ENCODE measurements at places on chromosomes 12 and 14. TPM values are rescaled to one million over a fixed set of nuclear protein-coding genes. Genes with fewer than 3 reads are reported as not detected.

DNA sequence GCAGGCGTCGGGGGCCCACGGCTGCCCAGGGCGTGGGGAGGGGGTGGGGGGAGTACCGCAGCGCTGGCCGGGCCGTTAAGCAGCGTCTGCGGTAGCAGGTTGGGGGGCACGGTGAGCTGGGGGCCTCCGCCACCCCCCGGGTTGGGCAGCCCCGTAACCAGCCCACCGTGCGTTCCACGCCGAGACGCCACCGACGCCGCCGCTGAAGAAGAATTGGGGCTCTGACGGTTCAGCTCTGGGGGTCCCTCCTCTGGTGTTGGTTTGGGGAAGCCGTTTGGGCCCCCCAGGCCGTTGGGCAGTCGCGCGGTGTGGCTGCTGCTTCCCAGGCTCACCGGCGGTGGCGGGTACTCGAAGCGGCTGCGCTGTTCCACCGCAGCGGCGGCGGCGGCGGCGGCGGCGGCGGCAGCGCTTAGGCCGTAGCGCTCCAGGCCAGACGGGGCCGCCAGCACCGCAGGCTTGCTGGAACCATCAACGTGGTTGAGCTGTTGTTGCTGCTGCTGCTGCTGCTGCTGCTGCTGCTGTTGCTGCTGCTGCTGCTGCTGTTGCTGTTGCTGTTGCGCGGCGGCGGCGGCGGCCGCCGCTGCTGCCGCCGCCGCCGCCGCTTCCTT lies 1.5 kb downstream of the IRF2BPL start:
- DNase-seq, result no peak

- DNase-seq, result no peak
Observed at GRCh38 chr14:68979722-68980451, 785 bp upstream of the ACTN1 start.

DNA sequence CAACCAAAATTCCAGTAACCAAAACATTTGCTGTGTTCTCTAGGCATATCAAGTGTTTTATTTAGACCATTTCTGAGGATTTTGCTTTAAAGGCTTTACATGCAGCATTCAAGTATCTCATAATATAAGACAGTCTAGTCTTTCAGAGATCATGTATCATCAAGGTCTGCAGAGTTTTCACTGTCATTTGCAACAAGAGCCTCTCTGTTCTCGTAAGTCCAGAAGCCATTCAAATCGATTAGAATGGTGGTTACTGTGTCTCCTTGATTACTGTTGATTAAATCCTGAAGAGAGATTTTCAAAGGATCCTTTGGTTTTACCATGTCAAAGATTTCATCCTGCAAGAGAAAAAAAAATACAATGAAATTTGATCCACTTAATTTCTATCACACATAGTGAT lies 36.3 kb downstream of the PPP2R3C start:
- DNase-seq, result no peak

DNA sequence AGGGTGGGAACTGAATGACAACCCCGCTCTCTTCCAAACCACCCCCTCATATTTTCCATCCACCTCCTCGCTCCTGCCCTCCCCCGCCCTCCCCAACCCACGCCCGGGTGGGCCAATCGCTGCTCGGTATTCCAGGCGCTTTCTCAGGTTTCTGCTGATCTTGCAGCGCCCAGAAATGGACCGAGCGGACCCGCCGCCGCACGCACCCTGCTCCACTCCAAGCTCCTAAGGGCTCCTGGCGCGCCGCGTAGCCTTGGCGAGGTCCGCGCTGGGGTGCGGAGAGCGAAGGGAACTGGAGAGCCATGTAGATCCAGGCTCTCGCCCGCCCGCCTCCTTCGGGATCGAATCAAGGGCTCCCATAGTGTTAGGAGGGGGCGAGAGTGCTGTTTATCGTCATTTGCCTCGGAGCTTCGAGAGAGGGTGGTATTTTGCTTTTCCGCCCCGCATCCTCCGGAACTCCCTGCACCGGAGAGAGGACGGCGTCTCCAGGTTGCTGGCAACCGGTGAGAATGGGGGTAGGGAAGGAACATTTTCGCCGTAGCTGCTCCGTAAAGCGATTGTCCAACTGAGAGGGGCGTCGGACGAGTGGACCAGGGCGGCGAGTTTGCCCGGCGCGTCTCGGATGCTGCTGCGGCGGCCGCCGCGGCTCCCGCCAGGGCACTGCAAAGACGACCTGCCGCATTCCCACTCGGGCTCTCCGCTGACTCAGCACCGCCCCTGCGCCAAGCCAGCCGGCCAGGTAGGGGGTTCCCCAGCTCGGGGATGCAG lies at the start of gene KCNA1:
Gene KCNA1 (plus strand): TSS at position 172 of the 768 bp plus-strand sequence. CDS start 1,474 bp downstream, outside the sequence.
- DNase-seq, result no peak

DNA sequence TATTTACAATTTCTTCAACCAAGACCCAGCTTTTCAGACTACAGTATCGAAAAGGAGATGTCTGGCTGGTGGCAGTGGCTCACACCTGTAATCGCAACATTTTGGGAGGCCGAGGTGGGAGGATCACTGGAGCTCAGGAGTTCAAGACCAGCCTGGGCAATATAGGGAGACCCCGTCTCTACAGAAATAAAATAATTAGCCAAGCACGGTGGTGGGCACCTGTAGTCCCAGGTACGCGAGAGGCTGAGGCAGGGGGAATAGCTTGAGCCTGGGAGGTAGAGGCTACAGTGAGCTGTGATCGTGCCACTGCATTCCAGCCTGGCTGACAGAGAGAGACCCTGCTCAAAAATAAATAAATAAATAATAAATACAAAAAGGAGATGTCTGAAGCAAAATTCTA lies 530.5 kb downstream of the BCL11B start:
- no peak for DNase-seq

DNA sequence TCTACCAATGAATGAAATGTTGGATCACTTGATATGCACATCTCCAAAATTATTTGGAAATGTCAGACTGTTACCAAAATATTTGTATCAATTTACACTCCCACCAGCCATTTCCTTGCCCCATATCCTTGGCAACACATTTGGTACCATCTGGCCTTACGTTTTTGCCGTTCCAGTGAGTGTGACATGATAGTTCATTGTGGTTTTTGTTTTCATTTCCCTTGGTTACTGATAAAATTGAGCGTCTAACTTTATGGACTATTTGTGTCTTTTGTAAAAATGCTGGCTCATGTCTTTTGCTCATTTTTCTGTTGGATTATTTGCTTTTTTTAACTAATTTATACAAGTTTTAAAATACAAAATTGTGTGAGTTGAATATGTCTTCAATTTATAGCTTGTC lies 11.0 kb downstream of the KLHDC1 start:
- DNase-seq, result no peak

- DNase-seq, result no peak
Observed at GRCh38 chr14:54625112-54625511, 58.2 kb downstream of the SAMD4A start.

- peak; percentile 77 for DNase-seq
Observed at GRCh38 chr12:56521590-56522371, at the start of gene RBMS2. Gene RBMS2 (plus strand): TSS chr12:56521820. CDS start chr12:56522024, 204 bp downstream.

DNA sequence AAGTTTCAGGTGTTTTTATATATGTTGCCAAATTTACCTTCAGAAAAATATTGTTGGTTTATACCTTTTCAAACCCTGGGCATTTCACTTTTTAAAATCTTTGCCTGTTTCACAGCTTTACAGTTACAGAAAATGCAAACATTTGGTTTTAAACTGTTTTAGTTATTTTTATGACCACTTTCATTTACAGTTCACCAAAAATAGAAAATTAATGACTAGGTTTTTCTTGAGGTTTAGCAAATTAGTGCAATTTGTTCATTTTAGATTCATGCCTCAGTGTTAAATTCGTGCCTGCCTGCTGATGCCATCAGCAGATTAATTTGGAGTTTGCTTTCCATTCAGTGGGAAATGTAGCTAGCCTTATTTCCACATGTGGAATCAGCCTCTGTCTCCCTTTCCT lies 45.5 kb downstream of the RIC8B start:
- no peak for DNase-seq

DNA sequence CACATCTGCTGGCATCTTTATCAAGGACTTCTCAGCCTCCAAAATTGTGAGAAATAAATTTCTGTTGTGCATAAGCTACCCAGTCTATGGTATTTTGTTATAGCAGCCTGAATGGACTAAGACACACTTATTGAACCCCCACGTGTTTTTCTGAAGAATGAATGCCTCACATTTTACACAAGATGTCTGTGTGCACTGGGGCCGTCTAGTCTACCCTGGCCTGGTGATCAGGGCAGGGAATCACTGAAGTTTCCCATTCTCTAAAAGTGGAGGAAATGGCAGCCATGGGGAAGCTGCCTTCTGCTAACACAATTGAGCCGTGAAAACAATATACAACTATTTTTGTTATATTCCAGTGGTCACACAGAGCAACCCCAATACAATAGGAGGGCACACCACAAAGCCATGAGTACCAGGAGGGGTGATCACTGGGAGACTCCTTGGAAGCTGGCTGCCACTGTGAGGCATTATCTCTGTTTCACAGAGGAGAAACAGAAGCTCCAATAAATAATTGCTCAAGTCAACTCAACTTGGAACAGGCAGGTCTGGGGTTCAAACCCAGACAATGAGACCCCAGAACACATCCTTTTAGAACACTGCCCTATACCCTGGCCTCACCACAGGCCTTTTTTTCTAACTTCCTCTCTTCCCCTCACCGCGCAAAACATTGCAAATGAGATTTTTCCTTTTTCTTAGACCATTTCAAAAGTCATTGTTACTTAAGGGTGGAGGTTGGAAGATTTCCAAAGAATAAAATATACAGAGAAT lies 18.3 kb upstream of the LTA4H start:
- no peak for DNase-seq

DNA sequence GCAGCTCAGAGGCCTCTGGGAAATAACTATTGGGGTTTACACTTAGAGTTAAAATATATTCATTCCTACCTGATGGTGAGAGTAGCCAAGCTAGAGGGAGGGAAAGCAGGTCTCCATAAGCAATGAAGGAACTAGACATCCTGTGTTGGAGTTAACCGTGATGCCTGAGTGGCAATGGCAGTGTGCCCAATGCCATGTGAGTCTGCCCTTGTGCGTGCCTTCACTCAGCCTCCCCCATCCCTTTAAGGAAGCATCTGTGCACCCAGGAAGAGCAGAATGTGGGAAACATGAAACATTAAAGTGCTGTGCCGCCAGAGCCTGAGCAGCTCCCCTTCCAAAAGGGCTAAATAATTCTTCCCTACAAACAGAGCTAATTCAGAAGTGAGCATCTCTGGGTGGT lies 76.3 kb downstream of the COX16 start:
- no peak for DNase-seq

- no peak for DNase-seq
Observed at GRCh38 chr14:51224551-51224950, 15.5 kb upstream of the TMX1 start.

DNA sequence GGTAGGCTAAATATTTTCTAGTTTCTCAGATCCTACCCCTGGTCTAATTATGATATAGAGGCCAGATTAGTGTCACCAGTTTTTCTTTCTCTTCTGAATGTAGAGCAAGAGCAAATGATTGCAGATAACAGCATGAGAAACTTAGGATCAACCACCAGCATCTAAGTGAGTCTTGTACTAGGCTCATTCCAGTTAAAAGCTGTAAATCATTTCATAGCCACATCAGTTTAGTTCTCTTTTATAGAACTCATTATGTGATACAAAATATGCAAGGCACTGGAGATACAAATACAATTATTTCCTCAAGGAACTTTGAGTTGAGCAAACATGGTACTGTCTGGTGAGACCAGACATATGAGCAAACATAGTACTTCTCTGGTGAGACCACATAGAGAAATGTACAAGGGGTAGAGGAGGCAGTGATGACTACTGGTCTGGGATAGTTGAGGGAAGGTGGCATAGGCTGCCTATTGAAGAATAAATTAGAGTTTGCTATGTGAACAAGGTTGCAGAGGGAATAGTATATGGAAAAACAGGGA lies 59.5 kb downstream of the CRADD start:
- DNase-seq, result no peak

- DNase-seq, result no peak
Observed at GRCh38 chr14:31781578-31781977, 220.4 kb downstream of the NUBPL start.

GRCh38 chr14:104355101-104356019 lies 217.0 kb downstream of the KIF26A start:
- DNase-seq, result no peak

DNA sequence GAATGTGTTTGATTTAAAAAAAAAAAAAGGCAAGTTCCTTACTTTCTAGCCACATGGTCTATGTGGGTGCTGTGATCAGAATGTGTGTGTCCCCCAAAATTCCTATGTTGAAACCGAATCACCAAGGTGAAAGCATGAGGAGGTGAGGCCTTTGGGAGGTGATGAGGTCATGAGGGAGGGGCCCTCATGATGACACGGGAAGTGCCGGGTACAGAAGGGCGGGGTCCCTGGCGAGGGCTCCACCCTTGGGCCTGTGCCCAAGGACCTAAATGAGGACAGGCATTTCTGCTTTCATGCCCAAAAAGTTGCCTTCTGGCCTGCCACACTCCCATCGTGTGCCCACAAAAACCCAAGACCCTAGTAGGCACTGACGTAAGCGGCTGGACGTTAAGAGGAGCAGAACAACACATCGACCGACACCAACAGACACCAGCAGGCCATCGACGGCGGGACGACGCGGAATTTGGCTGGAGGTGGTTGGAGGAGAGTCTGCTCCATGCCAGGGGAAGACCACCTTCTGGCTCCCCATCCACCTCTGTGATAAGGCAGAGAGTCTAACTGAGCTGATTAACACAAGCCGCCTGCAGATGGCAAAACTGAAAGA lies 211.8 kb downstream of the FOXN3 start:
- no peak for DNase-seq

DNA sequence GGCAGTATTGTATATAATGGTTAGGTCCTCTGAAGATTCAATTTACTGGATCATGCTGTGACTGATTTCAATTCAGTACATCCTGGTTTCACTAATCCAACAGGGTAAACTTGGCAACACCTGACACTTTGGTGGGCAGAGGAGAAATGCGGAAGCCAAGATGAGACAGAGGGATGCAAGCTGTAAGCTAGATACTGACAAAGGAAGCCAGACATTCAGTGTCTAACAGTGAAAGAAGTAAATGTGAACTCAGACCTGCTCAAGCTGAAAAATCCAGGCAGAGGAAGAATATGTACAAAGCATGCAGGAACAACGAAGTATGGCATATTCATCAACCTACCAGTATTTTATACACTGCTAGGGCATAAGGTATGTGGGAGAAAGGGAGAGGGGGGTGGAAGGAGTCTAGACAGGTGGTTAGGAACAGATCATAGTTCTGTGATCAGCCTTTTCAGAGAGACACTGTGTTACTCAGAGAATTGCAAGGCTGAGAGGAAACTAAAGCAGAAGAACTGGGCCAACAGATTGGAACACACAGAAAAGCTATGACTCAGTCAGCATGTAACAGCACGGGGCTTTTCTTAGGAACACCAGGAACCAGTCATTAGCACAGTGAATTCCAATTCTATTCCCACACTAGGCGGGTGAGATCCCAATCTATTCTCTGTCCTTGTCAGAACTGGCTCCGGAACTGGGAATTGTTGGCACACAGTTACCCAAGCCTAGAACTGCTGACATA lies 40.3 kb downstream of the NELL2 start:
- no peak for DNase-seq

Gene ATF7IP
- 10.2 TPM for polyA plus RNA-seq

Gene ART4
- 0.12 TPM for polyA plus RNA-seq

Gene RNASE1
- polyA plus RNA-seq, result not detected

Gene PRPH
- not detected for polyA plus RNA-seq

Gene LYZ
- not detected for polyA plus RNA-seq

Gene EIF2B1
- polyA plus RNA-seq, result 27.4 TPM

Gene SOCS2
- 94.9 TPM for polyA plus RNA-seq

Gene PAH
- polyA plus RNA-seq, result not detected

Gene NGB
- polyA plus RNA-seq, result not detected
